ENCODE measurements at places on chromosomes 6 and 20.

- DNase-seq = no peak
Observed at GRCh38 chr6:157732007-157732406, 91.0 kb upstream of the SNX9 start.

DNA sequence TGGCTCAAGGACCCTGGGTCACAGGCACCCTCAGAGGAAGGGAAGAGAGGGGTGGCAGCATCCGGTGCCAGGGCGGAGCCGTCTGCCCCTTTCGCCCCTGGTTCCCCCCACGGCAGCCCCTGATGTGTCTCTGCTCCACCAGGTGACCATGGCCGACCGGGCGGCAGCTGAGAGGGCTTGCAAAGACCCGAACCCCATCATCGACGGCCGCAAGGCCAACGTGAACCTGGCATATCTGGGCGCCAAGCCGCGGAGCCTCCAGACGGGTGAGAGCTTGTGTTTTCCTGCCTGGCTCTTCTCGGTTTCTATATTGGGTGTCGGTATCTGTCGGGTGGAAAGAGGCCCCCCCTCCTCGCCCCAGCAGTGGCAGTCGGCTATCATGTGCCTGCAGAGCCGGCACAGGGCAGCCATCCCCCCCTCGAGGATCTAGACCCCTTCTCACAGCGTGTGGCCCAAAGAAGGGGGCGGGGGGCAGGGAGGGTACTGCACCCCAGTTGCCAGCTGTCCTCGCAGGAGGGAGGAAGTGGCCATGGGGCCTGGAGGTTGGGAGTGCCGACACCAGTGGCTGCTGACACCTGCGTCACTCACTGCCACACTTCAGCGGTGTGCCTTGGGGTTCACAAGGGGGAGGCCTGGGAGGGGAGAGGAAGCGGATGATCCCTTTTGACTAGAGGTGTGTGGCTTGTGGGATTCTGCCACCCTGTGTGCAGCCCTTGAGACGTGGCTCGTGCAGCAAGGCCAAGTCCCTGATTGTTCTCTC is 1.5 kb downstream of the RBM38 start:
- peak; percentile 91 for DNase-seq

DNA sequence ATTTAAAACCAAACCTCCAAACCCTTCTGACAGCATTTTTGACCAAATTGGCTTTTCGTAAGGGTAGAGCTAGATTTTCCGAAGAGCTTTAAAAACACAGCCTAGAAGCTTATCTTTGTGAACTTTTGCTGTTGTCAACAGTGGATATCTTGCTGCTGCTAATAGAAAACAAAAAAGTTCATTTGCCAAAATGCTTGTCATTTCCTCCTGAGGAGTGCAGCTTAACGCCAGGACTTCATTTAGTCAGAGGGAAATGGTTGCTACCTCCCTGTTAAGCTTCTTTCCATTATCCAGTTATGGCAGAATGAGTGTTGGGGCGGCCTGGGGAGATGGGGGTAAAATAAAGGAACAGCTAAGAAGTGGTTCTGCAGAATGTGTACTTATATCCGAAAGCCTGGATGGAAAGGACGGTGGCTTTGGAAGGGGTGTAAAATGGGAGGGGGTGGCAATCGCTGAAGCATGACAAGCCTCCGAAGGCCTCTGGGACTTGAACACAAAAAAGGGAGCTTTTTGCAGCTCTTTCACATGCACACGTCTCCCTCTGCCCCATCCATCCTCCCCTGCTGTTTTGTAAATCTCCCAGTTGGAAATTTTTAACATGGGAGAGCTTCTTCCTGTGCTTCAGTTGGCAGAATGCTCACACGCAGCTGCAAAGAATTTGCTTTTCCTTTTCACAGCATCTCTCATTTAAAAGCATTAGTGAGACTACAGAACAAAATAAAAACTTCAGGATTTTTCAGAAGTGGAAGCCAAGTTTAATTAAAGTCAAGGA is 22.5 kb downstream of the JARID2 start:
- DNase-seq = no peak

- no peak for DNase-seq
Observed at GRCh38 chr6:101352316-101352715, 41.2 kb upstream of the GRIK2 start.

DNA sequence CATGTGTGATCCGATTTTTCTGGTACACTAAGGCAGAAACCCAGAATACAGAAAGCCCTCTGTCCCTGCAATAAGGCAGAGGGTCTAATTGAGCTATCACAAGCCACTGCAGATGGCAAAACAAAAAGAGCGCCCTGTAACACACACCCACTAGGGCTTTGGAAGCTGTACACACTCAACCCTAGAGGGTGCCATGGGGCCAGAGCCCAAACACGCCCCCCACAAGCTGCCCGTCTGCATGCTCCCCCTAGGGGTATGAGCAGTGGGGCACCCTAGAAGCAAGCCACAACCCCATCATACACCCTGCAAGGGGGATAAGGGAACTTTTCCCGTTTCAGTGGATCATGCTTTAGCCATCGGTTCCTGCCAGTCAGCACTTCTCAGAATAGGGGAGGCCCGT is 62.2 kb upstream of the PDE10A start:
- DNase-seq = no peak

DNA sequence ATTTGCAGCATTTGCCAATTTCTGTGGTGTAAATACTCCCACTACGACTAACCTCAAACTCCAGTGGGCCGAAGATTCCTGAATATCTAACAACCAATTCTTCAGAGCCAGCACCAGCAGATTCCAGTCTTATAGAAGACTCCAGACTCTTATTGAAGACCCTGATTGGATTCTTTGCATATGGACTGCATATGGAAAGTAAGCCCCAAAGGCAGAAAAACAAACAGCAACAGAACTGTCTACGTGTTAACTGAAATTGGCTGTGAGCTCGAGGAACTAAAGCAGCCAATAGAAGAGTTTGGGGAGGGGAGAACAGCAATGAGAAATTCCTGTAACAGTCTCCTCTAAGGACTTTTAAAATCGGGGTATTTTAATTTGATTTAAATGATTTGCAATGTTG is 19.7 kb upstream of the NRSN1 start:
- DNase-seq = no peak

DNA sequence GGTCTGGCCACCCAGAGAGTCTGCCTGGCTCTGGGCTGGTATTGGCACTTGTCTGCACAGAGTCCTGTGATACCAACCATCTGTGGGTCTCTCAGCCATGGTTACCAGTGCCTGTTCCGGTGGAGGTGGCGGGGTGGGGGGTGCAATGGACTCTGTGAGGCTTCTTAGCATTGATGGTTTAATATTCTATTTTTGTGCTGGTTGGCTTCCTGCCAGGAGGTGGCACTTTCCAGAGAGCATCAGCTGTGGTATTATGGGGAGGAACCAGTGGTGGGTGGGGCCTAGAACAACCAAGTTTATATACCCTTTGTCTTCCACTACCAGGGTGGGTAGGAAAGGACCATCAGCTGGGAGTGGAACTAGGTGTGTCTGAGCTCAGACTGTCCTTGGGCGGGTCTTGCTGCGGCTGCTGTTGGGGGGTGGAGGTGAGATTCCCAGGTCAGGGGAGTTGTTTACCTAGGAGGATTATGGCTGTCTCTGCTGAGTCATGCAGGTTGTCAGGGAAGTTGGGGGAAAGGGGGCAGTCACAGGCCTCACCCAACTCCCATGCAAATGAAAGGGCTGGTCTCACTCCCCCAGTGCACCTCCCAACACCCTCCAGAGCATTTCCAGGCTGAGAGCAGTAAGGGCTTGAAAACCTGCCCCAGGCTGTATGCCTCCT is 117.5 kb downstream of the FLRT3 start:
- no peak for DNase-seq

DNA sequence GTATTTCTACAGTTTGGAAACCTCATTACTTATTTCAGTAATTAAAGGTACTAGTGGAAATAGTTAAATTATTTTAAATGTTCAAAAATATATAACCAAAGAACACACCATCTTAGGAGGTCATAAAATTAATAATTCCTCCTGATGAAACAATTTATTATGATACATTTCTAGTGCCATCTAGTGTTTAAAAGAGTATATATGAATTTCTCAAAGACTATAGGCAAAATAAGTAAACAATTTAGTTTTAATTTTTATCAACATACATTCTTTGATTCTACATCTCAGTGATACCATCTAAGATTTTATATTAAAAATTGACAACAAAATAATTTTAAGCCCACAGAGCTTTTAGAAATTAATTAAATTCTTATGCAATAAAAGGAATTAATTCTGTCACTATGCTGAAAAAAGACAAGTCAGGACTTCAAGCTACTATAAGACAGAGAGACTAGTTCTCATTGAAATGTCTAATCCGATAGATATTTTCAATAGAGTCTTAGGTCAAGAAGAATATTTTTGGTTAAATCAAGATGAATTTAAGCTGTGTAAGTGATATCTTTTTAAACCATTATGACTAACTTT is 107.8 kb upstream of the RNF217 start:
- DNase-seq = no peak

- no peak for DNase-seq
Observed at GRCh38 chr6:64050590-64050989, 415.0 kb downstream of the PHF3 start.

DNA sequence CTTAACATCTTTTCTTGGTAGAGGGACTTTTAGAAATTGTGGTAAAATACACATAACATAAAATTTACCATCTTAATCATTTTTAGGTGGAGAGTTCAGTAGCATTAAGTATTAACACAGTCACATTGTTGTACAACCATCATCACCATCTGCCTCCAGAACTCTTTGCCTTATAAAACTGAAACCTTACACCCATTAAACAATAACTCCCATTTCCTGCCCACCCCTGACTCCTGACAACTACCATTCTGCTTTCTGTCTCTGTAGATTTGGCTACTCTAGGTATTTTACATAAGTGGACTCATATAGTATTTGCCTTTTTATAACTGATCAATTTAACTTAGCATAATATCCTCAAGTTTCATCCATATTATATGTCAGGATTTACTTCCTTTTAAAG is 88.7 kb downstream of the ZHX3 start:
- DNase-seq = no peak

DNA sequence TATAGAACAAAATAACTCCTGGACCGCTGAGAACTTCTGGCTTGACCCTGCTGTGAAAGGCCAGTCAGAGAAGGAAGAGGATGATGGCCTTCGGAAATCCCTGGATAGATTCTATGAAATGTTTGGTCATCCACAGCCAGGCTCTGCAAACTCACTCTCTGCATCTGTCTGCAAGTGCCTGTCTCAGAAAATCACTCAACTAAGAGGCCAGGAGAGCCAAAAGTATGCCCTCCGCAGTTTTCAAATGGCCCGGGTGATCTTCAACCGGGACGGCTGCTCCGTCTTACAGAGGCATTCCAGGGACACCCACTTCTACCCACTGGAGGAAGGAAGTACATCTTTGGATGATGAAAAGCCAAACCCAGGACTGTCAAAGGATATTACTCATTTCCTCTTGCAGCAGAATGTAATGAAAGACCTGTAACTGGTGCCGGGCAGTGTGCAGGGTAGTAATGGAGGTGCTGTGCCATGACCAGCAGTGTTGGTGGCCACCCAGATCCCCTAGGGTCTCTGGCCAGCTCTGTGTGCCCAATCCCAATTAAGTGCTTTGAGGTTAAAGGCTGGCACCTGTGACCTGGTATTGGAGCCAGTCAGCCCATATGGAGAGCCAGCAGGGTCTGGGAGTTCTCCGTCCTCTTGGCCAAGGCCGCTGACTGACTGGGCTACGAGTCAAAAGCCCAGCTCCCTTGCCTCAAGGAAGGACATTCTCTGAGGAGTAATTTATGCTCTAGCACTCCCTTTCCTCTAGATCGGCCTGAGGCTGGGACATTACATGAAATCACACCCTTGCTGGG is 87.1 kb downstream of the TRMT6 start:
- peak; percentile 57 for DNase-seq

- DNase-seq = no peak
Observed at GRCh38 chr6:33566182-33567084, 13.6 kb downstream of the BAK1 start.

DNA sequence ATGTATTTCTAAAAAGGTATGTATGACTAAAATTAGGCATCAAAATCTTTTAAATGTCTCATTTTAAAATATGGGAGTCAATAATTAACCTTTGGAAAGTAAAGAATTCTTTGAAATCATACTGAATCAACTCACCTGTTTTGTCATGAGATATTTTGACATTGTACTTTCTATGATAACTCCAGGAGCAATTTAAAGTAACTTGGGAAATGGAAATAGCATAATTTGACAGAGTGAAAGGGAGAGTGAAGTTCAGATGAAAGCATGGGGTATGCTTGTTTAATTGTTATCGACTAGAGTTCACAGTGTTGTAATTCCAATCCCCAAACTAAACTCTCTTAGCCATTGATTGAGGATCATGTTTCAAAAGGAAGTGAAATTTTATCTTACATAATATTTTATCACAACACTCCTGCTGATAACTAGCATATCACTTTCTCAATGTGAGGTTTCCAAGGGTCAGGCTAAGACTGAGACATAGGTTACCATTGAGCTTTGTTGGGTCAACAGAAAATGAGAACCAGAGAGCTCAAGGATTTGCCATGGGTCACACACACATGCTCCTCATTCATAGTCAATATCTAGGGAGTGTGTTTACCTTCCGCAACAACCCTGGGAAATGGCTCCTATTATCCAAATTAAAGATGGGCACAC is 2.3 kb downstream of the GSTA1 start:
- no peak for DNase-seq

DNA sequence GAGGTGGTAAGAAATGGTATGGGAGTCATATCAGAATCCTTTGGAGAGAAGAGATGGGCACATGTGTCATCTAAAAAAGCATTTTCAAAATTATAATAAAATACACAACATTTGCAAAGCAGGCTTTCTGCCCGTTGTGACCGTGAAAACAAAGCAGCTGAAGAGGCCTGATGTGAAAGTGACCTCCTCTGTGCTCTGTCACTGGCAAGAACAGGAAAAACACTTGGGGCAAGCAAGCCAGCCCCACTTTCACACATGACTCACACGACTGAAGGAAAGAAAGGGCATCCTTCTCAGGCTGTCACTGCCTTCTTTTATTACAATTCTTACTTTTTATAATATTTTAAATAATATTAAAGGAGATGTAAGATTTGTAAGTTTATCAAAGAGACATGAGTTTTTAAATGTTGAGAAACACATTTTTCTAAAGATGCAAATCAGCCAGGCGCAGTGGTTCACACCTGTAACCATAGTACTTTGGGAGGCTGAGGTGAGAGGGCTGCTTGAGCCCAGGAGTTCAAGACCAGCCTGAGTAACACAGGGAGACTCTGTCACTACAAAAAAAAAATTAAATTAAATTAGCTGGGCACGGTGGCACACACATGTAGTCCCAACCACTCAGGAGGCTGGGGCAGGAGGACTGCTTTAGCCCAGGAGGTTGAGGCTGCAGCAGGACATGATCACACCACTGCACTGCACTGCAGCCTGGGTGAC is 143.7 kb downstream of the BTBD9 start:
- DNase-seq = peak; percentile 55

DNA sequence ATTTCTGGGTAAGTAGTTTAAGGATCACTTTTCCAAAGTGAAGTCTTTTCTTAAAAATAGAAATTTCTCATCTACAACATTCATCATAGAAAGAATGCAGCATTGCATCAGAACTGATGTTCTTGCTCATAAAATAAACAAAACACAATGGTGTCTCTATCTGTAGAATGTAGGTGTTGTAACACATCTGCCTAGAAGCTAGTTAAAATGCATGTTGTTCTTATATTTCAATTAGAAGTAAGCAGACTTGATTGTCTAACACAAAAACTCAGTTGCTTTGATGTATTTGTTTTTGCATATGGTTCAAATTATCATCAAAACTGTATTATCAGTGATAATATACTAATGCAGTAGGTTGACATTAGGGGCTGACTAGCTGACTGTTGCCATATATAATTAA is 654.7 kb upstream of the FLRT3 start:
- no peak for DNase-seq
